Anterior cingulate cortex (tissue), 58 donors: ENCODE measurements at places on chromosomes 3 and 15.

DNA sequence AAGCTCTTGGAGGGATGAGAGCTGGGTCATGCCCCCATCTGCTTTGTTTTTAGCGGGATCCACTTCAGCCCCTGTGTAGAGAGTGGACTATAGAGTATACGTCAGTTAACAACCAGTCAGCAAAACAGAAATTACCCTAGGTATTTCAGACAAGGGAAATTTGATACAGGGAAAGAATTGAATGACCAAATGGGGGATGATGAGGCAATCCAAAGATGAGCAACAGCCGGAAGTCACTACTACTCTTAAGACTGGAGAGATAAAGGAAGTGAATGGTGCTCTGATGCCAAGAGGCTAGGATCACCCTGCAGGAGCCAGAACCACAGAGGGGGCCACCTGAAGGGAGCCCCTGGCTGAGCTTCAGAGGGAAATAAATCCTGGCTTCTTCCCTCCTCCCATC, 1.7 kb upstream of the GPR62 start:
- no peak for DNase-seq

DNA sequence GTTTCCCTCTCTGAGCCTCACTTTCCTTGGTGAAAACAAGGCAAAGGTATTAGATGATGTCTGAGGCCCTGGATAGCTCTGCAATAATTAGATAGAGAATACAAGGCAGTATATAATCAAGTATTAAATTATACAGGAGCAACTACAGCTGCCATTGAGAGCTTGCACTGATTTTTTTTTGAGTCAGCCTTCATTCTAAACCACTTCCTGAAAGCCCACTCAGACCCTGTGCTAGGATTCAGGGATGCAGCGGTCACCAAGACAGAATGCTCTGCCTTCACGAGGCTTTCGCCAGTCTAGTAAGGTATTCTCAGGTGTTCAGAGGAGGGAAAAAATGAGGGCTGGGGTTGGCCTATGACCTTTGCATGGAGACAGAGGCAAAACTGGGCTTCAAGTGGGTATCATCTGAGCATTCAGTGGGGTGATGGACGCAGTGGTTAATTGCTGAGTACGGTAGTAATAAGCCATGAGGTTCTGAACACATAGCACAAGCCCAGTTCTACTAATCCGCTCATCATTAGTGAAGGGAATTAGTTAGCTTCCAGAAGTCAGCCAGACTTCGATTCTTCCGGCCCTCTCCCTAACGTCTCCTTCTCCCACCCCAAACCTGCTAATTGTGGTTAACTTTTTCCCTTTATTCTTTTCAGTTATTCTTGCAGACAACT, 3.6 kb downstream of the VGLL4 start:
- DNase-seq: no peak

- DNase-seq: peak; percentile 32
Observed at GRCh38 chr3:113532698-113533533, 561 bp downstream of the SIDT1 start.

GRCh38 chr15:57313134-57313483, 63.2 kb upstream of the CGNL1 start:
- DNase-seq: no peak

DNA sequence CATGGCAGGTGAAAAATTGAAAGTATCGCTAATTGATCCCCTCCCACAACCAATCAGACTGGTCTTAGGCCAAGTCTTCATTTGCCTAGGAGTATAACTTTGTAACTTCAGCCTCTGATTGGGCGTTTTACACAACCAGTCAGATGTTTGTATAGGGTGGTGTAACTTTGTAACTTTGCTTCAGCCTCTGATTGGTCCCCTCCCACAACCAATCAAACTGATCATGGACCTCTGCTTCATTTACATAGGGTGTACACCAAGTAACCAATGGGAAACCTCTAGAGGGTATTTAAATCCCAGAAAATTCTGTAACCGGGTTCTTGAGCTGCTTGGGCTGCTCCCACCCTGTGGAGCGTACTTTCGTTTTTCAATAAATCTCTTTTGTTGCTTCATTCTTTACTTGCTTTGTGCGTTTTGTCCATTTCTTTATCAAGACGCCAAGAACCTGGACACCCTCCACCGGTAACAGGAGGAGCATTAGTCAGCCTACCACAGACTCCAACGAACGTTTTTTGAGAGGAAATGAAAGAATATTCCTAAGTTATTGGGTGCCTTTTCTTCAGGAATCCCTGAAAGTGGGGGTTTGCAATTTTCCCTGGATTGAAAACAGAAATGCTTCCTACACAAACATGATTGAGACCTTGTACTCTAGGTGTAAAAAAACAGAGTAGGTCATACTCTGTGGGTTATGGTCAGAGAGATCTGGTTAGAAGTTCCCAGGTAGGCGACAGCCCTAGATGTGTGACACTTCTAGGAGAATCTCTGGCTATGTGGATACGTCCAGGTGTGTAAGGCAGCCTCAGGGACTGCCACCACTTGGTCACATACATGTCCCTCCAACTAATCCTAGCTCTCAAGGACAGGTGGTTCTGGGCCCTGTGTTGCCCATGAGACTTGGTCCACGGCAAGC, 5.5 kb upstream of the SACM1L start:
- DNase-seq: no peak

- DNase-seq: no peak
Observed at GRCh38 chr3:63046580-63046979, 171.4 kb upstream of the CADPS start.

- DNase-seq: no peak
Observed at GRCh38 chr15:66394472-66394871, 7.8 kb downstream of the MAP2K1 start.
